ENCODE measurements at places on chromosomes 13 and 19. TPM values are rescaled to one million over a fixed set of nuclear protein-coding genes. Genes with fewer than 3 reads are reported as not detected.

DNA sequence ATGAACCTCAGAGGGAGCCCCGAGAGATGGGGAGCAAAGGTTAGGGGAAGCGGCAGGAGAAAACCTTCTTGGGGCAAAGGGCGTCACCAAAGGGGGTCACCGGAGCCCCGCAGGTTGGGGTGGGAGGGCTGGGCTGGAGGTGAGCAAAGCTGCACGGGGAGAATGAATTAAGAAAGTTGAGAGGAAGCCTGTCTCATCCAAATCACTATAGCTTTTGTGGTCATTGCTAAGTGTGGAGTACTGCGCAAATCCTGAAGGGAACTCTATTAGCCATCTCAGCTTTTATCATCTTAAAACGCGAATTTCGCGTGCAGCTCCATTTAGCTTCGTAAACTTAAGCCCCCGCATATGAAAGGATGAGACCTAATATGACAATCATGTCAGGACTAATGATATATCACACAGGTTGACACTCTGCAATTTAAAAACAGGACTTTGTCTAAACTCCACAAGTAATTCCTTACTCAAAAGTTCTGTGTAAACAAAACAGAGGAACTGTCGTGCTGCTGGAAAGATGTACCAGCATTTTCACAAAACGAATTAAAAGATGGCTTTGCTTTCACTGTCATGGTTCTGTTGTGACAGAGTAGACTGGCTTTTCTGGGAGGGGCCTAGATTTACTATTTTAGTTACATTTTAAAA is 631 bp downstream of the LACC1 start:
- DNase-seq: no peak

DNA sequence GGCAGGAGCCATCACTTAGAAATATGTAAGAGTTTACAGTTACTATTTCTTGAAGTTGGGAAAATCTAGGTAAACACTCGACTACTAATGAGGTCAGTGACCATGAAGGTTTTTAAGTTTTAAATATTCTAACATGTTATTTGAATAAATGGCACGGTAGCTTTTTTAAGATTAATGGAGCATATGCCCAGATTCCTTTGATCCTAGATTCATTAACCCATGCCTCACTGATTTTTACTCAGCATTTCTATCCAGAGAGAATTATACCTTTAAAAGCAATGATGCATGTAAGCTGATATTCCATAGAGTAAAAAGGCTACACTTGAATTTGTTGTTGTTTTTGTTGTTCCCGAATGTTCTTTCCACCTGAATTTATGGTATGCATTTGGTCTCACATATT is 541.4 kb downstream of the DACH1 start:
- DNase-seq: no peak

DNA sequence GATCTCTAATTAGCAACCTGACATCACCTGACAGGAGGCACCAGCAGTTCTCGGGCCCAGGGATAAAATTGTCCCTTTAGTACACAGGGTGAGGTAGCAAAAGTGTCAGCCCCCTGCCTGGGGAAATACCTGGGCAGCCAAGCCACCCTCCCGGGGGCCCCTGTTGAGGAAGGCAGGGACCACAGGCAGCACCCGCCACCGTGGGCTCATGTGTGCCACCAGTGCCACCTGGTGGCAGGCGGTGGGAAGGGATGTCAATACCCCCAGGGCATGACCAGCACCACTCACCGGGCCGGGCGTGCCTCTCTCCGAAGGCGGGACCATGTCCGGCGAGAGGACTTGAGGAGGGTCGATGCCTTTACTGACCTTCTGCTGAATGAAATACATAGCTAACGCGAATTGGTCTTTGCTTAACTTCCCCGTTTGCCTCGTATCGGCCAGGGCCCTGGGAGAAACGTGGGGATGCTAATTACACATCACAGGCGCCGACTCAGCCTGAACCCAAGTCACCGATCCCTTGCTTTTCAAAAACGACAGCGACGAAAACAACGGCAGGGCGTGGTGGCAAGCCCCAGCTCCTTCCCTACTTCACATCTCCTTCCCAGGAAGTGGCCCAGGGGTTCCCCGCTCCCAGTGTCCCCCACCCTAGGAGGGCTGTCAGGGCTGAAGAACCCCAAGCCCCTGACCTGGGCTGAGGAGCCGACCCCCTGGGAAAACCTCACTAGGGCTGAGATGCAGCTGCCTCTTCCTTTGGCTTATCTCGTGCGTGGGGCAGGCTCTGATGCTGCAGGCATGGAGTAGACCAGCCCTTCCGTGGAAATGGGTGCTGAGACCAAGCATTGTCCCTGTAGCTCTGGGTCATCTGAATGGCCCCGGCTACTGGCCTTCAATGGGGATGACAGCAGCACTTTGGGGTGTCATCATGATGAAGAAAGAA is 53.8 kb downstream of the EPS15L1 start:
- DNase-seq: peak; percentile 75

GRCh38 chr13:23561261-23561660 is 9.0 kb upstream of the TNFRSF19 start:
- DNase-seq: no peak

DNA sequence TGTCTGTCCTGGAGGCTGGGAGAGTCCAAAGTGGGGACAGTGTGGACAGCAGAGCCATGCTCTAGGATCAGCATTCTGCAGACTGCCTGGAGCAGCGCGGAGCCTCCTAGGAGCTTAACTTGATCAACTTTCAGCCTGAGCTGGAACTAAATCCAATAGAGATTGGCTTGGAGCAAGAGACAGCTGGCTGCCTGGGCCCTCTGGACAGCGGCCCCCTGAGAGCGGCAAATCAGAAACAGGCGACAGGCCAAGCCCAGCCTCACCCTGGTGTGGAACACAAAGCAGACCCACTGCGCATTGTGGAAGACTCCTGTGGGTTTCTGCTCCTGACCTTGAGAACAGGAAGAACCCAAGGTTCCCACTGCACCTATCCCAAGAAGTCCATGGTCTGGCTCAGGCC is 462.2 kb downstream of the TSHZ3 start:
- DNase-seq: no peak

- no peak for DNase-seq
These were observed 224.0 kb upstream of the UBL3 start for GRCh38 chr13:30074431-30074830.

- peak; percentile 95 for DNase-seq
These were observed 13.3 kb downstream of the ARRDC2 start for GRCh38 chr19:18021121-18021755.

- no peak for DNase-seq
These were observed 819.9 kb downstream of the OLFM4 start for GRCh38 chr13:53848366-53848961.

DNA sequence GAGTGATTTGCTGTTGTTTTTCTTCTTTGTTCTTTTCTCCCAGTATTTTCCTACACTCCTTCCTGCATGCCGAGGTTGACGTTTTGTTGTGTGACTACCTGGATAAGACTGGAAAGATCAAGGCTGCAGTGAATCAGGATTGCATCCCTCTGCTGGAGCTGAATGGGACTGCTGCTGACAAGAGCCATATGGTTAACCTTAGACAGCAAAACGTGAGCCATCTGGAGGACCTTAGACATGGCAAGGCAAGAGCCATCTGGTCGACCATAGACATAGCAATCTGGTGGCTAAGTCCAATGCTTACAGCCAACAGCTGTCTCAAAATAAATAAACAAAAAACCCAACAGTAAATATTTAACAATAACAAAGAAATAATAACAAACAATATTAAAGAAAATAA is 42.6 kb upstream of the ZNF91 start:
- DNase-seq: no peak

GRCh38 chr13:102699504-102699903 is 4.7 kb upstream of the METTL21C start:
- no peak for DNase-seq

DNA sequence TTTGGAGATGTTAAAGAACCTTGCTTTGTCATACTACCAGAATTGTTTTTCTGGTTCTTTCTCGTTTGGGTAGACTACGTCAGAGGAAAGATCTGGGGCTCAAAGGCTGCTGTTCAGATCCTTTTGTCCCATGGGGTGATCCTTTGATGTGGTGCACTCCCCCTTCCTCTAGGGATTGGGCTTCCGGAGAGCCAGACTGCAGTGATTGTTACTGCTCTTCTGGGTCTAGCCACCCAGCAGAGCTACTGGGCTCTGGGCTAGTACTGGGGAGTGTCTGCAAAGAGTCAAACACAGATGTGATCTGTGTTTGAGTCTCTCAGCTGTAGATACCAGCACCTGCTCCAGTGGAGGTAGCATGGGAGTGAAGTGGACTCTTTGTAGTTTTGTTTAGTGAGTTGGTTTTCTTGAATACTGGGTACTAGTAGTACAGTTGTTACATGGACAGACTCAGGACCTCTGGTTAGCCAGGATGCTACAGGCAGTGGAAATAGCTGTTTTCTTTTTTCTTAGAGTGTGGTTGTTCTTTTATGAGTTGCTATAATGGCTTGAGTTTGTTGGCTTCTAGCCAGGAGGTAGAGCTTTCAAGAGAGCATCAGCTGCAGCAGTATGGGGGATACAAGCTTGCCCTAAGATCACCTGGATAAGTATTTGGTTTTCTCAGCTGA is 34.4 kb downstream of the DNAJC15 start:
- DNase-seq: peak; percentile 14

GRCh38 chr19:38735257-38735686 is 9.0 kb downstream of the CAPN12 start:
- DNase-seq: peak; percentile 38

GRCh38 chr13:79992111-79992510 is 348.8 kb downstream of the SPRY2 start:
- no peak for DNase-seq

DNA sequence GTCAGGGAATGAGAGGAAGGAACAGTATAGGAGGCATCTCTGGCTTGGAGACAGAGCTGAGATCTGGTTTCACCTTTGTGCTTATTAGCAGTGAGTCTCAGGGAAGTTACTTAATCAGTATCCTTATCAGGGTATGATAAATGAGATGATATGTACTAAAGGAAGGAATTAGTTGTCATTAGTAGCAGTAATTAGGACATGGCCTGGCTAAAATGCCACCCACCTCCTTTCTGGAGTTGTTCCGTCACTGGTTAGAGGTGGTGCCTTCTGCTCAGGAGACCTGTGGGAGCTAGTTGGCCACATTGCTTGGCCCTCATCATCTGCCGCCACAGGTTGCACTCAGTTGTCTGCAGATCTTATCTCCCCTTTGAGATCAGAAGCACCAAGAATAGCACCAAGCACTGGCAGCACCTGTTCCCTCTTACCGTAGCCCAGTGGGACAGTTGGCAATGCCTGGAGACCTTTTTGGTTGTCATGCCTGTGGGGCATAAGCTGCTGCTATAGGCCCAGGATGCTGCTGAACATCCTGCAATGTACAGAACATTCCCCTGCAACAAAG is 4.7 kb downstream of the GPATCH1 start:
- no peak for DNase-seq

DNA sequence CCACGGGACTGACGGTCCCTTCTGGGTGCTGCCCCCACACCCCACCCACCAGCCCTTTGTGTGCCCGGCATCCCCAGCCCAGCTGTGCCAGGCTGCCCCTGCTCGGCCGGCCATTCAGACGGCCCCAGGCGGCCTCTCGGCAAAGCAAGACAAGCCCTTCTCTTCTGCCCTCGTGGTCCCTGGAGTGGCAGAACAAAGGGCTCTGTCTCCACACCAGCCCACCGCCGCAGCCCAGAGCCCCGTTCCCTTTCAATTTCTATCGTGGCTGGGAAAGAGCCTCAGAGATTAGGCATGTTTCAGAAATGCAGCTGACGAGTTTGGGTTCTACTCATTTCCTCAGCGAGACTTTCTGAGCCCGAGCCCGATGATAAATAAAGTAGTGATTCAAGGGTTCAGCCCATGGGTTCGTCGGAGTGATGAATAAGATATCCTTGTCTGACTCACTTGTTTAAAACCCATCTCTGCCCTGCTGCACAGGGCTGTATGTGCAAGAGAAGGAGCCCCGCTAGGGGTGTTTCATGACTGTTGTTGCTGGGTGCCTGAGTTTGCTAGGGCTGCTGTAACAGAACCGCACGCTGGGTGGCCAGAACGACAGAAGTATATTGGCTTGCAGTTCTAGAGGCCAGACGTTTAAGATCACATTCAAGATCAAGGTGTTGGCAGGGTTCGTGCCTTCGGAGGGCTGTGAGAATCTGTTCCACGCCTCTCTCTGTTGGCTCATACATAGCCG is 4.3 kb downstream of the MYO9B start:
- DNase-seq: no peak

DNA sequence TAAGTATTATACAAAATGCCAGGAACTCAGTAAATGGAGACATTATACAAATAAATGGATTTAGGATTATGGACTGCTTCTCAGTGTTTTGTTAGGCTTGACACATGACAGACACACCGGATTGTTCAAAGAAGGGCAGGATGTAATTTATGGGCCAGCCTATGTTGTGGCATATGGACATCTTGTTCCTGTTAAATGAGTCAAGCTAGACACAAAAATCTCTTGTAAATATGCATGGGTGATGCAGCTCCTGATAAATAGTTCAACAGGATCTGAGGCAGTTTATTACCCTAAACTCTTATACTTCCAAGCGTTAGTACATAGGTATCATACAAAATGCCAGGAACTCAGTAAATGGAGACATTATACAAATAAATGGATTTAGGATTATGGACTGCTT is 502.3 kb downstream of the TBC1D4 start:
- DNase-seq: no peak

- DNase-seq: no peak
These were observed 13.5 kb upstream of the VWA8 start for GRCh38 chr13:41974262-41974900.

DNA sequence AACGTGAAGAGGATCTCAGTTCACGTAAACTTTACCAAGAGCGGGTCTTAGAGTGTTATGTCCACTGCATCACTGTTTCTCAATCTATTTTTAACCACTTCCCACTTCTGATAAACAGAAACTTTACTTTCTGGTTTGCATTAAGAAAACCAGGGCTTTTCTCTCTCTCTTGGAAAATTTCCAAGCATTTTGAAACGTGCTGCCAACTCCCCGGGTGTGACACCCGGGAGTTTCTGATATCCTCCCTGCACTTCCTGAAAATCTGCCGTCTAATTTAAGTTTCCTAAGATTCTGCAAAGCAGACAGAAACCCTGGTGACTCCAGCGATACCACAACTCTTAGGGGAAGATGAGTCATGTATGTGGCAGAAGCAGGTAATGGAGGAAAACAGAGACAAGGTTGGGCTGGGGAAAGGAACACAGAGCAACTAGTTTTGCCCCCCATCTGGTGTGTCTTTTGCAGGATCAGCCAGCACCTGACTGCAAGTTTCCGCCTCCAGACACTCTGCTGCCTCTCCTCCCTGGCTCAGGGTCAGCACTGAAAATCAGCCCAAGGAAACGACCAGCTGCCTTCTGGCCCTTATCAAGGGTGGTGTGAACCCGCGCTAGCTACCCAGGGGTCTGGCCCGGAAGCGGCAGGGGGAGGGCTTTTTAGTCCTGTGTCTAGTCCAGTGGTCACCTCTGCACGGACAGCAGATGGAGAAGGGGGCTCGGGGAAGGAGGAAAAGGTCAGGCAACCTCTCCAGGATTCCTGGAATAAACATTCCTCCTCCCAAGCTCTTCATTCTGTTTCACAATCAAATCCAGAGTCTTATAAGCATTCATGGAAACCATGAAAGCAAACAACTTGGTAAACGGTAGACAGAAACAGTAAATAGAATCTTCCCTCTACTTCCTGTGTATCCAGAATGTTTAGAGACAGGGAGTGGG is 11.3 kb upstream of the FFAR2 start:
- no peak for DNase-seq

NCAN gene
- total RNA-seq: not detected

ZNF844 gene
- 9.4 TPM for total RNA-seq

ELAVL3 gene
- 0.27 TPM for total RNA-seq

NCR1 gene
- total RNA-seq: 11.3 TPM

Measured in hematopoietic multipotent progenitor cell (in vitro differentiated cells).